ENCODE measurements at places on chromosomes 5 and 9. TPM values are rescaled to one million over a fixed set of nuclear protein-coding genes. Genes with fewer than 3 reads are reported as not detected.

The PLAC8L1 gene
- not detected for total RNA-seq

The PROP1 gene
- not detected for total RNA-seq

The GABRP gene
- total RNA-seq: 0.14 TPM

The NKD2 gene
- 1.7 TPM for total RNA-seq

The PKD2L2 gene
- total RNA-seq: not detected

The PSD2 gene
- total RNA-seq: 0.13 TPM

The BNC2 gene
- total RNA-seq: 1.5 TPM

The ABCA1 gene
- total RNA-seq: 21.9 TPM

The ERAP2 gene
- 19.1 TPM for total RNA-seq

The HSPB3 gene
- not detected for total RNA-seq

The NR2F1-AS1 gene
- total RNA-seq: 9.5 TPM

The ENC1 gene
- total RNA-seq: 72.5 TPM

The PCDHA9 gene
- under 0.01 TPM for total RNA-seq

The NEUROG1 gene
- 0.04 TPM for total RNA-seq

The NR6A1 gene
- 2.2 TPM for total RNA-seq

The SCGB3A2 gene
- total RNA-seq: not detected

The FTMT gene
- total RNA-seq: not detected

The HAPLN1 gene
- not detected for total RNA-seq

The UAP1L1 gene
- 9.7 TPM for total RNA-seq

The SLC24A2 gene
- not detected for total RNA-seq

The RAB3C gene
- not detected for total RNA-seq

The CD274 gene
- 6.6 TPM for total RNA-seq

The ADAMTS19 gene
- total RNA-seq: 0.75 TPM

The WNT8A gene
- total RNA-seq: not detected

The LCN1 gene
- not detected for total RNA-seq

The FOXI1 gene
- total RNA-seq: not detected

The PFN3 gene
- total RNA-seq: not detected

The GFPT2 gene
- 4.0 TPM for total RNA-seq

The FOXD4 gene
- 0.13 TPM for total RNA-seq

The RAI14 gene
- 117 TPM for total RNA-seq

The FBLL1 gene
- 0.84 TPM for total RNA-seq

The PAPPA gene
- total RNA-seq: 15.5 TPM

The FBXL7 gene
- total RNA-seq: 4.4 TPM

The EPB41L4A gene
- 30.6 TPM for total RNA-seq

The NUTM2G gene
- not detected for total RNA-seq

The CDKN2B gene
- 28.3 TPM for total RNA-seq

All from kidney epithelial cell (primary cell).